ENCODE measurements at places on chromosomes 12 and 14.

- DNase-seq: no peak
Observed at GRCh38 chr12:57158665-57159064, 11.2 kb upstream of the LRP1-AS start.

GRCh38 chr14:77151918-77152588 lies 10.5 kb upstream of the ZDHHC22 start:
- no peak for DNase-seq

GRCh38 chr12:40515041-40515816 lies 177.0 kb upstream of the CNTN1 start:
- DNase-seq: no peak

DNA sequence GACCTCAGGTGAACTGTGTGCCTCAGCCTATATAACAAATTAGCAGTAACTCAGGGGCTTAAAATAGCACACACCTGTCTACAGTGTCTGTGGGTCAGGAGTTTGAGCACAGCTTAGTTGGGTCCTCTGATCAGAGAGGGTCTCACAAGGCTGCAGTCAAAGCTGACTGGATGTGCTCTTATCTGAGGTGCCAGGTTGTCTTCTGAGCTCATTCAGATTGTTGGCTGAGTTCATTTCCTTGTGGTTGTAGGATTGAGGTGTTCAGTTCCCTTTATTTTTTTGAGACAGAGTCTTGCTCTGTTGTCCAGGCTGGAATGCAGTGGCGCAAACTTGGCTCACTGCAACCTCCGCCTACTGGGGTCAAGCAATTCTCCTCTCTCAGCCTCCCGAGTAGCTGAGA lies 164.7 kb downstream of the ADCK1 start:
- no peak for DNase-seq

DNA sequence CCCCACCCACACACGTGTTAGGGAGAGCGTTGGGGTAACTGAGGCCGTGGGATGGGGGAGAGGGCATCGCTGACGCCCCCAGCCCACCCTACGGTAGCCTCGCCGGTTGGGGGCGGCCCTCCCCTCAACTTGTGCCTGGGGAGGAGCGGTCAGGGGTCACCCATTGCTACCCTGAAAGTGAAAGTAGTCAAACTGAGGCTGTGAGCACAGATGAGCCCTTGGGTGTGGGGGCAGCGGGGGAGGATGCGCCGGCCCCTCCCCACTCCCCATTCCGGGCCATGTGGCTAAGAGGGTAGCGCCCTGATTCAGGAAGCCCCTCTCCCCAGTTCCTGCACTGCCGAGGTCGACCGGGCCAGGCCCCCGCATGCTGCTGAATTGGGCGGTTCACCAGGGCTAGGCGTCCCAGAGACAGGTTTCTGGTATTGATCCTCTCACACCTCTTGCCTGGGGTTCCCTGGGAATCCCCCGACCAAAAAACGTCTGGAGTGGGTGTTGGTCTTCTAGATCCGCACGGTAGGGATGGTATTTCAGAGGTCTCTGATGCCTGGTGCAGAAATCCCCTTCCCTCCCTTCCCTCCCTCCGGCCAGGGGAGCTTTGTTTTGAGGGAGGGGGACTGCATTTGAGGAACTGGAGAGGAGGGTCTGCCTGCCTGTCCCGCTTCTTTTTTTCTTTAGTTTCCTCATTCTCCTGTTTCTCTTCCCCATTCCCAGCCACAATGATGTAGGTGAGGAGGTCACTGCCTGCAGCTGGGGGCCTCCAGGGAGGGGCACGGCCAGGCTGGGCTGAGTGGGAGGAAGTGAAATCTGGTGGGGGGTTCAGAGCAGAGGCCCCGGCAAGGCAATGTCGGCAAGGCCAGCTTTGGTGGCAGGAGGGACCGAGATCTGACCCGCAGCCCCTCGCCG lies 1.0 kb downstream of the SH2B3 start:
- DNase-seq: no peak

- no peak for DNase-seq
Observed at GRCh38 chr12:29750131-29750927, 33.4 kb downstream of the TMTC1 start.

GRCh38 chr14:78007160-78007559 lies 163.0 kb upstream of the NRXN3 start:
- no peak for DNase-seq

DNA sequence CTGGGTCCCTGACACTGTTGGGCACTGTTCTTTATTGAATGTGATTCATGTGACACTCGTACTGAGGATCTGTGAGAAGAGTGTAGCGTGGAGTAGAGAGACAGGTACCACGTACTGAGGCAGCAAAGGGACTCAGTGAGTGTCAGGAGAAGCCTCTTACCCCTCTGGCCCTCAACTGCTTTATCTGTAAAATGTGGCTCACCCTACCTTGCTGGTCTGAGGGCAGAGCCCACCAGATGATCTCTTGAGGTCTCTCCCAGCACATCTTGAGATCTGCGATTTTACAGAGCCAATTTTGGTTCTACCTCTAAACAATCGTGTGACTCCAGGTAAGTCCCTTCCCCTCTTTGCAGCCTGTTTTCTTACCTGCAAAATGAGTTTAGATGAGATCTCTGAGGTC lies 3.1 kb downstream of the CEBPE start:
- DNase-seq: no peak

DNA sequence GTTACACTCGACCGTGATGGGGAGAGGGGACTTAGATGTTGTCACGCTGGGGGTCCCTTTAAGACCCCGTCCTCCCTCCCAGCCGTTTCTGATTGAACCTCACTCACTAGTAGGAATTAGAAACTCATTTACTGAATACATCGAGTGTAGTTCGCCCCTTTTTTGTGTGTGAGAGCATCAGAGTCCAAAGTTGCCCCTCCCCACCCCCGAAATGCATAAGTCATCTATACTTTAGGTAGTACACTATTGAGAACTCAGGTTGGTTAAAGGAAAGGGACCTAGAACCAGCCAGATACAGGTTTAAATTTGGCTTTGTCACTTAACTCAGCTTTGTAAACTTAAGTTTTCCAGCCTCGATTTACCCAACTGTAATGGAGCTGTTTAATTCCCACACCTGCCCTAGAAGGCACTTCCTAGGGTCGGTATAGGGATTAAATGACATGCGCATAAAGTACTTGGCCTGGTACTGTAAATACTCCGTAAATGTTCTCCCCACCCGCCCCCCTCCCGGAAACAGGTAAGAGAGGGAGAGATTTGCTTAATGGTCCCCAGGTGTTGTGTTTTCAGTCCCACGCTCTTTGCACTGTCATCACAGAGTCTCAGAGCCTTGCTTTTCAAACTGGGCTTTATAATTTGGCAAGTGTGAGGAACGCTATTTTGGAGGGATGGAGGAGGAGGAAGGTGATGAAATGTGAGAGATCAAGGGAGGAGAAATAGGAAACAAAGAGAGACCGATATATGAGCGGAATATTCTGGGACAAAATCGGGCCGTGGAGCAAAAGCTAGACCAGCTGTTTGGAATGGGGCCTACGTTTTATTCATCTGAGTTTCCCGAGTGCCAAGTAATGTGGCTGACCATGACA lies 897 bp downstream of the SUDS3 start:
- DNase-seq: no peak

DNA sequence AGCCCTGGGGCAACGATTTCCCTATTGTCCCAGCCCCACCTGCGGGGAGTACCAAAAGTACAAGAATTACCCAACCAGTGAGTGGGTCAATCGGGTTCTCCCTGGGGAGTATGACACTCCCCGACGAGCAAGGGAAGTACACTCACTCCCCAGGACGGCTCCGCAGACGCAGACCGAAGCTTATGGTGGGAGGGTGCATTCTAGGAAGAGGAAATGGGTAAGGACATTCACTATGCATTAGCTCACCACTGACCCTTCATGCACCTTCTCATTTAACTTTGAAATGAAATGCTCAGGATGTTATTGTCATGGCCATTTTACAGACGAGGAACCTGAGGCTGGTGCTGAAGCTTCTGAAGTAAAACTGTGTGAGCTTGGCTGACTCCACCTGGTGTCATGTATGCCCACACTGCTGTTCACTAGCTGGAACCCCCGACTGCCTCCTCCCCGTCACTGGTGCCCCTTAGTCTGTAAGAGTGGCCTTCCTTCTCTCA lies 45.8 kb upstream of the TMED10 start:
- no peak for DNase-seq

DNA sequence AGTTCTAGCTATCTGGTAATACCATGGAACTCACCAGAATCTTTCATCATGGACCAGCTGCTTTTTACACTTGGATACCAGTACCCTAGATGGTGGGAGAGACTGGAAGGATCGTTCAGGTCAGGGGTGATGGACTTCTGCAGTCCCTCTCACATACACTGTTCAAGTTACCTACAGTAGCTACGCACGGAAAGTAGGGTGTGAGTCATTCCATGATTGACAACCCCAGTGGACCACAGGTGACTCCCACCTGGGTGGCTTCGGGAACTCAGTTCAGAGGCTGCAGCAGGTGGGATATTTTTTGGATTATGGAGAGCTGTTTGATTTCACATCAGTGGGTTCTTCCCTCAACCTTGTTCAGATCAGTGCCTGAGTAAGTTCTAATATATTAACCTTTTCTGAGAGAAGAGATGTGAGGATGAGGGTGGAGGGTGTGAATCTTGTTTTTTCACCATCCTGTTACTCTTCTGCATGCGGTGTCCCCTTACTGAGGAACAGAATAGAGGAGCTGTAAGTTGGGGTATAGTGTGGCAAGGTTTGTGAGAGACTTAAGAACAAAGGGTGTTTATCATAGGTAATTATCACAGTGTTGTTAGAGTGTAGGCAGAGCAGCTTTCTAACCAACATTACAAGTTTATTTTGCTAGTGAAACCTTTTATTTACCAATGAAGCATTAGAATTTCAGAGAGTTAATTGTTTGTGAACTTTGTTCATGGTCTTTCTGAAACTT lies 39.6 kb downstream of the PRKCH start:
- no peak for DNase-seq

- peak; percentile 65 for DNase-seq
Observed at GRCh38 chr12:55728939-55729818, at the start of gene CD63. Gene CD63, minus strand, starts transcription at chr12:55729009. Its CDS starts 668 bp downstream, at chr12:55728341.

DNA sequence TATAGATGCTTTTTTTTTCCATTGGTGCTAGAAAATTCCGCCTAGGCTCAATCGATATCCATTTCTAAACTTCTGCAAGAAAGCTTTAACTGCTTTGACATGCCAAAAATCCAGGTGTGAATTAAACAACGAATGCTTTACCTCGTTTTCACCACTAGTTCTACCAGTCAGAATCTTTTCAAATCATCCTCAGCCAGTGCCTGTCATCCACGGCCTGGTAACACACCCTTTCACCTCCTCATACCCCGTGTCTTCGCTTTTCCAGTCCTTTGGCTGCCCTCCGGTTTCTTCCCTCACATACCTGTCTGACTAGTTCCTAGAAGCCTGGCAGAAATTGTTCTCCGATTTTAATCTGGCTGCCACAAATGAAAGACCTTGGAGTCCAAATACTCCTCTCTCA lies 1.4 kb upstream of the PHC1 start:
- DNase-seq: no peak

DNA sequence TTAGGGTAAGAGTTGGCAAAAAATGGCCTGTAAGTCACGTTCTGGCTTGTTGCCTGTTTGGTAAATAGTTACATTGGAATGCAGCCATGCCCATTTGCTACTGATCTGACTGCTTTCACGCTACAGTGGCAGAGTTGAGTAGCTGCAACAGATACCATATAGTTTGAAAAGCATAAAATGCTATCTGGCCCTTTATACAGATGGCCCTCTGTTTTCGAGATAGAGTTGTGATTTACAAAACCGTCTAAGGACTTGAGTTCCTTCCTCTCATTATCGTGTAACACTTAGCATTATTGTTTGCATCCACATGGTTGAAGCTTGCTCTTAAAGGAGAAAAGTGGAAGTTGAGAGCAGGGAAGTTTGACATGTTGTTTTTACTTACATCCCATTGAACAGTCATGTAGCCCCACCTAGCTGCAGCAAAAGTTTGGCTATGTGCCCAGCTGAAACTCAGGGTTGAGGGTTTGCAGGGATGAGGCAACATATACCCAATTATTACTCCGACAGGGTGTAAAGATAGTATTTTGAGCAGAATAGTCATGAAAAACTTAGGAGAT lies 11.3 kb upstream of the SCFD1 start:
- DNase-seq: no peak

DNA sequence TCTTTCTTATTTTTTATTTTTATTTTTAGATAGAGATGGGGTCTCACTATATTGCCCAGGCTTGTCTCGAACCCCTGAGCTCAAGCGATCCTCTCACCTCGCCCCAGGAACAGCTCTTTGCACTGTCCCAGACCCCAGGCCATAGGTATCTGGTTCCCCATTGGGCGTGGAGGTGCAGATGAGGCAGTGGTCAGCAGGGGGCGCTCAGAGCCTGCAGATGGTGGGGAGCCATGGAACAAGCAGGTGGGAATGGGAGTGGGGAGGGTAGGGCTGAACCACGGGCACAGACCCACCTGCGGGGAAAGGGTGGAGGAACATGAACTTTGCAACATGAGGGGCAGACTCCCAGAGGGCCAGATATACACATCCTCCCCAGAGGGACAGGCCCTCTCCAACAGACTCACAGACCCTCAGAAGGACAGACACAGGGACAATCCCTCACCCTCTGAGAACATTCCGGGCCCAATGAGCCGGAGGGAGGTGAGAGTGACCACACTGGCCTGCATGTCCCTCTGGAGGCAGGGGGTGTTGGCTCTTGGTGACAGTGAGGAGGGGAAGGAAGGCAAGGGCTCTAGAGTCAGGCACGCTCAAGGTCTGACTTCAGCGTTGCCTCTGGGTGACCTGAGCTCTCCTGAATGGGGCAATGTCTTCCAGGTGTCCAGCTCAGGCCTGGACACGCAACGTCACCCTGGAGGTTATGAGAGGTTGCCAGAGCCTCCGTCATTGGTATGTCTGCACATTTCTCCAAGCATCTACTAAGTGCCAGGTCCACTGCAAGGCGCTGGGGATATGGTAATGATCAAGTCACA lies 34.9 kb downstream of the KRT80 start:
- peak; percentile 81 for DNase-seq

DNA sequence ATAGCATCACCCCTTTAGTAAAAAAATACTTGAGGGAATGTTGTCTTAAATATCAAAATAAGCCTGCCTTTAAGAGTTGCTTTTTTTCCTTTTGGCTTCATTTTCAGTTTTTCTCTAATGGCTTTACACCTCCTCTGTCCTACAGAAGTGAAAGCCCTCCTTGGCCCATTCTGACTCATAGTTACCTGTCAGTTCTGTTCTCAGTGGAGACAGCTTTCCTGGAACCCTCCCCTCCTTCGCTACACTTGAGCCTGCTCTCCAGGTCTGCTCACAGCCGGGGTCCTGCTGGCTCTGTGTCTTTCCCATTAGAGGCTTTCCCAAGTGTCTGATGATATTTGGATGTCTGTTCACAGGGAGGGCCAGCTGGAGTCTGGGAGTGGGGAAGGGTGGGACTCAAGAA lies 84.0 kb downstream of the PELI2 start:
- DNase-seq: no peak

DNA sequence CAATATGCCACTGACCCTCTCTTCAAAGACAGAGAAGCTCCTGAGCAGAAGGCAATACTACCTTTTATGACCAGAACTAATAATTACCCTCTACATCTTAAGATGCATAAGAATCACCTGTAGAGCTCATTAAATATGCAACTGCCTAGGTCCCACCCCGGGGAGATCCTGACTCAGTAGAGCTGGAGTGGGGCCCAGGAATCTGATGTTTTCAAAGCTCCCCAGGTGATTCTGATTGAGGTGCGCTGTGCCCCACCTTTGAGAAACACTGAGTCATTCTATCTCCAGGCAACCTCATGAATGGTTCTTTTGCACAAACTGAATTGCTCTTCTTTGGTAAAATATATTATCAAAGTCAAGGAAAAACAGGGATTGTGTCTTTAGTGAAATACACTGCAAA lies 149.3 kb upstream of the BMP4 start:
- no peak for DNase-seq

All from progenitor cell of endocrine pancreas (in vitro differentiated cells).